ENCODE measurements at places on chromosomes 2 and 18. TPM values are rescaled to one million over a fixed set of nuclear protein-coding genes. Genes with fewer than 3 reads are reported as not detected.

DNA sequence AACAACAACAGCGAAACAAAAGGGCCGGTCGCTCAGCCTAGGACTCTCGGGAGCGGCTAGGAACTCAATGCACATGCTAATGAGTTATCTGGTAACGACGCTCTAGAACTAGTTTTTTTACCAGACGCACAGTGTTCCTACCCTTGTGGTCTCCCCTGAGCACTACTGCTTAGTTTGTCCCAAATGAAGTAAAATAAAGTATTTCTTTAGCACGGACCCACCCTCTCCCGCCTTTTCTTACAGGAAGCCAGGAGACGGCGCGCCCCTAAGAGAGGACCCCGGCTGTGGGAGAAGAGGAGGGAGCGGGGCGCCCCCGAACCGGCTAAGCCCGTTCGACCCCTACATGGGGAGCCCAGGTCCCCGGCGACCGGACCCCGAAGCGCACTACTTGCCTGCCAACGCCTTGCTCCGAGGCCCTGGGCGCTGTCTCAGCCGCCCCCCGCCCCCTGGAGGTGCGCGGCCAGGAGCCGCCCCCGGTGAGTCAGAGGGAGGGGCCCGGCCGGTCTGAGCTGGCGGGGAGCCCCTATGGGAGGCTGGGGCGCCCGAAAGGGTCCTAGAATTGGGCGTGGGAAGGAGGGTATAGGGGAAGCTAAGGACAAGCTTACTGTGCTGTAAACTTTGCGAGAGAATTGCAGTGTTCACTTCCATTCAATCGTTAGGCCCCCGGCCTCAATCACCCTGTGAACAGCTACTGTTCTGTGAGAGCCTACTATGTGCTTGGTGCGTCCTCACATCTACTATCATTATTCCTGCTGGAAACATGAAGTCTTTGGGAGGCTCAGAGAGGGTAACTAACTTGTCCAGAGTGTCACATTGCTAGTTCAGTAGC, 3.6 kb upstream of the CAPG start:
- DNase-seq: peak; percentile 89

GRCh38 chr2:197777823-197778407, 7.2 kb downstream of the BOLL start:
- DNase-seq: no peak

- DNase-seq: no peak
These were observed 358.5 kb downstream of the ALK start for GRCh38 chr2:29562896-29563295.

The COPS8 gene
- total RNA-seq: 46.0 TPM

The GREB1 gene
- total RNA-seq: 8.6 TPM

DNA sequence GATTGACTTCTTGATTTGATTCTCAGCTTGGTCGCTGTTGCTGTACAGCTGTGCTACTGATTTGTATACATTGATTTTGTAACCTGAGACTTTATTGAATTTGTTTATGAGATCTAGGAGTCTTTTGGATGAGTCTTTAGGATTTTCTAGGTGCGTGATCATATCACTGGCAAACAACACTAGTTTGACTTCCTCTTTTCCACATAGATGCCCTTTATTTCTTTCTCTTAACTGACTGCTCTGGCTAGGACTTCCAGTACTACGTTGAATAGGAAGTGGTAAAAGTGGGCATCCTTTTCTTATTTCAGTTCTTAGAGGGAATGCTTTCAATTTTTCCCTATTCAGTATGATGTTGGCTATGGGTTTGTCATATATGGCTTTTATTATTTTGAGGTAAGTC, 101.3 kb downstream of the OSBPL1A start:
- DNase-seq: no peak

DNA sequence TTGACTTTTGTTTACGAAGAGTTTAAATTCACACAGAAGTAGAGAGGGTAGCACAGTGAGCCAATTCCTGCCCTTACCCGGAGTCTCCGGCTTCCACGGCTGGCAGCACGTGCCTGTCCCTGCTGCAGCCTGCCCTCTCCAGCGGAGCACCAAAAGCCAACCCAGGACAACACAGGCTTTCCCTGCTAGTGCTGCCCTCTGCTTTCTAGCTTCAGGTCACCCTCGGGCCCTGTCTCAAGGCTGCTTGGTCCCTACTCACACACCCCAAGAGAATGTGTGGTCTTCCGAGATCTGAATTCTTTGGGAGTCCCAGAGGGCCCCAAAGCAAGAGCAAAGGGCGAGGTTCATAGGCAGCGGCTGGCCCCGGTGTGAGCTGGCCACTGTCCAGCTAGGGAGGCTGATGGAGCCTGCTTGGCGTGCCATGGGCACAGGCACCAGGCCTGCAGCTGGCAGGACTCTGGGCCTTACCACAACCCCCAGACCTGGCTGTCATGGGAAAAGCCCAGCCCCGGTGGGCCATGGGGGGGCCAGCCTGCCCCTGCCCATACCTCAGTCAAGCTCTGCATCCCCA, 7.0 kb upstream of the HS6ST1 start:
- peak; percentile 55 for DNase-seq

GRCh38 chr18:26022585-26022984, 67.8 kb downstream of the SS18 start:
- DNase-seq: no peak

DNA sequence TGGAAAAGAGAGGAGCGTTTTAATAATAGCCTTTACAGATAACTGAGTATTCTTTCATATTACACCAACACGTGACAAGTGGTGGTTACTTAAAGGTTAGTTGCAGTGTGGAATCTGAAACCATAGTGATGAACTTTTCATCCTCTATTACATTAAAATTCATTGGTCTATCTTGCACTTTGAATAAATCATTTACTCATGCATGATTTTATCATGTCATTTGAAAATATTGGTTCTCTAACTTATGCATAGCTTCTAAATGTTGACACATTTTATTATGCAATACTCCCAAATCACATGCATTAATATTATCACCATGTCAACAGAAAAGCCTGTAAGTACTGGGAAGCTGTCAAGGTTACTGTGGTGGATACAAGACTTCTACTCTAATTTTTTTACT, 1432.2 kb downstream of the LRP1B start:
- DNase-seq: no peak

DNA sequence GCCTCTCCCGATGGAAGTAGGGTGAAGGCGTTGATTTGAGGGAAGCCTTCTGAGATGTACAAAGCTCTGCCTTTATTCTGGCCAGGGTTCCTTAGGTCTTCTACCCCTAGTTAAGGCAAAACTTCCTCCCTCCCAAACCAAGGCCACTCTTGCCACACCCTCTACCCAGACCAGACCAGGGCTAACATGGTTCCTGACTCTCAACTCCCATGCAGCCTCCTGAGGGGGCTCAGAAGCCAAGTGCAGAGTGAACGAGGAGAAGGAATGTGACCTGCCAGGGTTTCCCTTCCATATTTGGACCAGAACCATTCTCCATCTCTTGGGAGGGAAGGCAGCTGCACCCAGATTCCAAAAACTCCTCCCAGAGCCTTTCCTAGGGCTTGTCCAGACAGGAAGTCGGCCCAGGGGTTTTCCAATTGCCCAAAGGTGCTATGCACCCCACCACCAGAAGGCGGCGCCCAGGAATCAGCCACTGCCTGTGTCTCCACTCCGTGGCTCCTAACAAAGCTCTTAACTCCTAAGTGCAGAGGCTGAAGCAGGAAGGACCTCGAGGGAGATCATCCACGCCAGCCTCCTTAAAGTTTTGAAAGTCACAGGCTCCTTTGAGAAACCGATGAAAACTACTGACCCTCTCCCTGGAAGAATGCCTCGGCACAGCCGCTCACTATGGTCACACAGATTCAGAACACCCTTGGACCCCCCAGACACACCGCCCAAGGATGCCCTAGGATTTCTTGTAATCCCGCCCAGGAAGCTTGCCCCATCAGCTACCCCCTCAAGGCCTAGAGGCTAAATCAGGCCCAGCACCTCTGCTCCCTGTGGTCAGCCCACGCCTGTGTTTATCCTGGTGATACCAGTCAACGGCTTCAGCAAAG, 157.8 kb downstream of the SMAD2 start:
- no peak for DNase-seq

GRCh38 chr2:231541645-231542044, 11.4 kb upstream of the NMUR1 start:
- peak; percentile 32 for DNase-seq

The LHCGR gene
- not detected for total RNA-seq

- no peak for DNase-seq
These were observed 460.2 kb upstream of the UBE2E3 start for GRCh38 chr2:180520206-180520605.

GRCh38 chr2:39615675-39616074, 50.0 kb upstream of the TMEM178A start:
- no peak for DNase-seq

The EVX2 gene
- total RNA-seq: not detected

DNA sequence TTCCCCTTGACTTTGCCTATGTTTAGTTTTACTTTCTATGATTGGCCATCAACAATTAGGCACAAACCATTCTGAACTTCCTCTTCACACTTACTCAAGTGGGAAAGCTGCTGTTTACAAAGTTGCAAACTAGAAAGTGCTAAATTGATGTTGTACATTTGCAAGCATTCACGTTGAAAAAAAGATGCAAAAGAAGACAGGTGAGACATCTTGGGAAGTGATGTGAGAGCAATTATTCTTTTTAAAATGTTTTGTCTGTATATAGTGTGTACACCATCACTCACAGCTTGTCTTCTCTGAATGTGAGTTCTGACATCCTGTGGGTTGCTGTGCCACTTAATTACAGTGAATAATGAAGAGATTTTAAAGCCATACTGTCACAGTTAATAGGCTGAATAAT, 874.1 kb upstream of the LRATD1 start:
- DNase-seq: no peak

The AOX1 gene
- 64.5 TPM for total RNA-seq

The FAM237A gene
- not detected for total RNA-seq

DNA sequence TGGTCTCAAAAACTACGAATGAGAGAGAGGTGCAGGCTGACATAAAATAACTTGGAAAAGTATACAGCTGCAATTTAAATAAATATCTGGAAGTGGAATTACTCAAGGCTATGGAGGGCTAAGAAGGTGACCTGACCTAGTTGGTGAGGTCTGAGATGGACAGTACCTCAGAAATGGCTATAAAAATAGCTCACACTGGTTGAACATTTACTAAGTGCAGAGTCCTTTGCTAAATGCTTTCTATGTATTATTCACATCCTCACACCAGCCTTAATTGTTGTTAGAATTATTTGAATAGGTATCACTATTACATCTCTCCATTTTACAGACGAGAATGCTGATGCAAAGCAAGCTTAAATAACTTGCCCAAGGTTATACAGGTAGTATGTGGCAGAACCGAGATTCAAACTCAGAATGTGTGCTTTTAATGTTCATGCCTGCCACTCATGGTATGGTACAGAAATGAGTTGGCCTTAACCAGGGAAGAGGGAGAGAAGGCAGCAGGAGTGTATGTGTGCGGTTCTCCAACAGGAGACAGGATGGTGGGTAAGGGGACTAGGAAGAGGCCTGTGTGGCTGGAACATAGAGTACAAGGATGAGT, 37.4 kb downstream of the MRPL44 start:
- no peak for DNase-seq

DNA sequence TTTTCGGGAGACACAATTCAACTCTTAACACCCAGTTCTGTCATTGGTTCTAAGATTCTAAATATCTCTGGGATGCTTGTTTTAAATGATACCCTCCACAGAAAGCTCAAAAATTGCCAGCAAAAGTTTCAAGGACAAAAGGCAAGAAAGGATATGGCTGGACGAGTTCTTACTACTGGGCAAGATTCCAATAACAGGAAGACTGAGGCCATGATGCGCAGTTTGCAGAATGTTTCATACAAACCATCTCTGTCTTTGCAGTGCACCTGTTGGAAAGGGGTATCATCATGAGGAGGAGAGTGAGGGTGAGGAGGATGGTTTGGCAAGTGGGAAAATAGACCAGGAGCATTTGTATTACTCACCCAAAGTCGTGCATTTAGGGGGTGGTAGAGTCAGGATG, 172.8 kb downstream of the DCDC2C start:
- no peak for DNase-seq

GRCh38 chr2:19479666-19480065, 121.2 kb upstream of the OSR1 start:
- DNase-seq: no peak

DNA sequence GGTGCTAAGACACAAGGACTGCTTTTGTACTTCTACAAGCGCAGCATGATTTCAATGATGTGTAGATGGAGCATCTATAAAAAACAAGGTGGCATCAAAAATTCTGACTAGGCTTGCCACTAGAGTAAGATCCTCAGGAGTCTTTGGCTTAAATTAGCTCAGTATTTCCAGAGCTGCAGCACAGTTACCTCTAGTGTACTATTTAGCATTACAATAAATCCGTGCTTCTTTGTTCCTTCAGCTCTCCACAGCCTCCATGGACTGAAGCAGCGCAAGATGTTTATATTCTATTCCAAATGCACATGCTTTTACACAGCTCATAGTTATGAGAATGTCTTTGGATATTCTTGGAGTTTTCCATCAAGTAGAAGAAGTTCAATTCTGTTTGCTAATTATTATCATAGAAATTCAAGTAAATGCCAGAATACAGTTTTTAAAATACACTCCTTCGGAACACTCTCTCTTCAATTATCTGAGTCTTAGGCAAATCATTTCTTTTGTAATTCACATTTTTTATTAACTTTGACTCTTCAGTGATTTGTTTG, 1133.0 kb upstream of the LRRTM1 start:
- no peak for DNase-seq

DNA sequence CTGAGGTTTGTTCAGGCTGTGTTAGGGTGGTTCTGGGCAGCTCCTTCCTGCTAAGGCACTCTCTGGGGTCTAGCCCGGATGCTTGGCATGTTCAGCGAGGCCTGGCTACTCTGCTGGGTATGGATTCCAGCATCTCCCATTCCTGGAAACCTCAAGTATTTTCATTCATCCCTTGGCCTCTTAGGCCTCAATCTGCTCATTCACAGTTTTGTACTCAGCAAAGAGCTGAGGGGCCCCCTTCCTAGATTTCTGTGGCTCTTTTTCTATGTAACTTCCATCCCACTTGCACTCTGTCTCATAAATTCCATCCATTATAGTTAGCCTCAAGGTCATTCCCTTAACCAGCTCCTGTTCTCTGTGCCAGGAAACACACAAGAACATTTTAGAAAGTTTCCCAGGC, 798.8 kb upstream of the HS6ST1 start:
- DNase-seq: no peak

DNA sequence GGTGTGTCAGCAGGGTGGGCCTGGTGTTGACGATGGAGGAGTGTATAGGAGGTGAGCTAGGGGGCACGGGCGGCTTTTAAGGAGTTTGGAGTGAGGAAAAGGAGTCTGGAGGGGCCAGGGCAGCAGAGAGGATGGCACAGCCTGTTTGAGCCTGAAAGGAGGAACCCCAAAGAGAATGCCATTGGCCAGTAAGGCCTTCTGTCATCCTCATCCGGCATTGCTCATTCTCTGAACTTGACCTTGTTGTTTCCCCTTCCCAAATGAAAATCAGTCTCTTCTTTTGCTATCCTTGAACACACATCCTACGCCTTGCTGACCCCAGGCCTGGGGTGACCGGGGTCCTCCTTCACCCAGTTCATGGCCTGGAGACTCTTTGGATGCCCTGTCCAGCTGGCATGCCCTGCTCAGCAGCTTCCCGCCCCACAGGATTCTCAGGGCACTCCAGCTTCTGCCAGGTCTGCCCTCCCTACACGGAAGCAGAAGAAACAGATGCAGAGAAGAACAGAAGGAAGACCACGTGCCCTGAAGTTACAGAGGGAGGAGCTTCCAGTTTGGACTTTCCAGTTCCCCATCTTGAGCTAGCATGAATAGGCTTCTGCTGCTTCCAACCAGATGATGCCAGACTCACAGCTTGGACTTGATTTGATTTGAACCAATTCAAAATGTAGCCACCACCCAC, 20.5 kb upstream of the KIF3C start:
- DNase-seq: no peak
